ENCODE measurements at places on chromosomes 3 and 15.

- DNase-seq = no peak
These were observed 145.4 kb upstream of the PROK2 start for GRCh38 chr3:71930056-71930991.

GRCh38 chr3:11541321-11542303, 102.1 kb downstream of the VGLL4 start:
- DNase-seq = no peak

DNA sequence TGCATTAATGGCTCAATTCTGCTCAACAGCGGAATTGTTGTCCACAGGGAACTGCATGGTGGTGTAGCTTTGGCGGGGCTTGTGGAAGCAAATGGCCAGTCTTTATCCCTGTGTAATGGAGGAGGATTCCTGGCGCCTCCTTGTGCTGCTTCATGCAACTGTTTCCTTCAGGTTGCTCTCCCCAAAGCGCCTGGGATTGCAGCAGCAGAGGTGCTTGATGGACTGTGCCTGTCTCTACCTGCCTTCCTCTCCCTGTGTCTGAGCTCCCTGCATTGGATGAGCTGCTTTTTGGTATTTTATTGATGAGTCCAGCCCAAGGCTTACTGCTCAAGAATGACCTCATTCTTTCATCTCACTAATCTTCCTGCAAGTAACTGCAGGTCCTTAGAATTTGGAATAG, 72.9 kb upstream of the NDN start:
- DNase-seq = no peak

GRCh38 chr3:63814237-63814636, 4.9 kb upstream of the C3orf49 start:
- DNase-seq = no peak

GRCh38 chr3:14200841-14201240, 22.2 kb downstream of the LSM3 start:
- DNase-seq = no peak

- no peak for DNase-seq
These were observed 13.2 kb downstream of the GREM1 start for GRCh38 chr15:32730677-32731654.

All from naive B cell (primary cell).